ENCODE measurements at places on chromosomes 3 and 15.

DNA sequence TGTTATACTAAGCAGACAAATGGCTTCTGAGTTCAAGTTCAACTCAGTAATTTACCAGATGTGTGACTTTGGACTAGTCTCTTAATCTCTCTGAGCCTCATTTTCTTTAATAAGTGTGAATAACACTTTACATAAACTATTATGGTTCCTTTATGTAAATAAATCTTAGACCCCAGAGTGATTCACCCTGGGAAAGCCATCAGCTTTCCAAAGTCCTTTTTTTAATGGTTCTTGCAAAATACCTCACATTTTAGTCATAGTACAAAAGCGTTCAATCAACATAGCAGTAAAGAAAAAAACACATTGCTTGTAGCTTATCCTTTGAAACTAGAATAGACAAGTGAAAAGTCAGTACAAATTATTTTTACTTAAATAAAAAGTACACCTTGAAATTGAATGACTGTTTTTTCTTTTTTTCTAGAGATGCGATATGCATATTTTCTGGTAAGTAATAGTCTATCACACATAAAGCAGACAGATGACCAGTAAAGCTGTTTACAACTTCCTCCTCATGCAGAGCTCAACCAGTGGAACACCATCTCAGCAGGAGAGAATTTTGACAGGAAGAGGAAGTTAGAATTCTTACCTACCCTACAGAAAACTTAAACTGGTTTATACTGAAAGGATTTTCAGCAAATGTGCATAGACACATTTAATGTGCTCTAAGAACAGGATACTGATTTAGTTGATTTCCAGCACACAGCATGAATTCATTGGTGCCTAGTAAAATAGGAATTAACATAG, 123.0 kb upstream of the AGBL1 start:
- DNase-seq, result peak; percentile 16

GRCh38 chr15:62462721-62463120, 297.6 kb upstream of the C2CD4B start:
- DNase-seq, result peak; percentile 70

GRCh38 chr15:58381697-58382096, 50.1 kb upstream of the LIPC start:
- DNase-seq, result no peak

DNA sequence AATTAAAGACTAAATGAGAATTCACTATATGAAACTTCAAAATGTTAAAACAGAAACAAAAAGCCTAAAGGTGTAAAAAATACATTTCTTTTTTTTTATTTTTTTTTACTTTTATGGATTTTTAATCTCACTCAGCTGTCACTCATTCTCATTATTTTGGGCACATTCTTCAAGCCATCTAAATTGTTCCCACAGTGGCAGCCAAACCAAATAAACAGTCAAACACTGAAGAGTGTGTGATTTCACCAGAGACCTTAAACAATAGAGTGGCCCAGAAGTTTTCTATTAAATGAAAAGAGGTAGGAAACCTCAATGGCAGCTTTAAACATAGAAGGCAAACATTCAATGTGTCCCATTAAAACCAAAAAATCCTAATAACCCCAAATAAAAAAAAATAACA, 616.1 kb downstream of the OTOL1 start:
- DNase-seq, result no peak

DNA sequence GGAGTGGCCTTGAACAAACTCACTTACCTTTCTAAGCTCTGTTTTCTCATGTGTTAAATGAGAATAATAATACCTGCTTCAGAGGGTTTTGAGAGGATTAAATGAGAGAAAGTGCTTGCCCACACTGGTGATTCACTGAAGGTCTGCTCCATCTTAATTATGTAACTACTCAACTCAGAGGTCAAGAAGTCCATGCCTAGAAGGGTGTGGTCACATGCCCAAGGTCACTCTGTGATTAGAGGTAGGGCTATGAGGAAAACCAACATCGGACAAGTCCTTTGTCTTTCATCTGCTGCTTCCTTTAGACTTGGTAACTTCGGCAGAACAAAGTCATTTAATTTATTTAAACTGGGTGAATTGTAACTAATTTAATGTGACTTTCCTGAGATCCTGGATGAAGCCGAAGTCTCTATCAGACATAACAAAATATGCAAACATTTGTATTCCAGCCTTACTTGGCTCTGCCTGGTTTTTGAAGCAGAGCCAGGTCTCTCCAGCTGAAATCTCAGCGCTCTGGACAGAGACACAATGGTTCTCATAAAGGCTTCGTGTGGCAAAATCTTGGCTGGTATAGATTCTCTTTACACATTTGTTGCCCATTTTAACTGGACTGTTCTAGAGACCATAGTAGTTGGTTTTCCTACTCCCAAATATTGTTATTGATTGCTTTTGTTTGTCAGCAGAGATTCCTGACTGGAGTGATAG, 3.0 kb downstream of the CHRNA7 start:
- no peak for DNase-seq

GRCh38 chr15:88741671-88742070, 61.6 kb upstream of the ACAN start:
- DNase-seq, result no peak

GRCh38 chr3:174355505-174355904, 503.6 kb upstream of the NAALADL2 start:
- peak; percentile 40 for DNase-seq

DNA sequence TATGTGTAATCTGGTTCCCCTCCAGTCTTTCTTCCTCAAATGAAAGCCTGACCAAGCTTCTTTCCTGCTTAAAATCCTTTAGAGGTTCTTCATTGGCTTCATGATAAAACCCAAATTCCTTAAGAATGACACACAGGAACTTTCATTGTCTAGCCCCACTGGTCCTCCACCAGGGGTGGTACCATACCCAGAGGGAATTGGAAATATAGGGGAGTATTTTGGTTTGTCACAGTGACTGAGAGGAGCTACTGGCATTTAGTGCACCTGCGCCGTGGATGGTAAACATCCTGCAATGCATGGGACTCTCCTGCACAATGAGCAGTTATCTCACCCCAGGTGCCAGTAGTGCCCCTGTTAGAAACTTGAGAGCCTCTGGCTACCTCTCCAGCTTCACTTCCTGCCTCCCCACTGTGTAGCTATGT, 10.8 kb downstream of the ZWILCH start:
- DNase-seq, result peak; percentile 36

DNA sequence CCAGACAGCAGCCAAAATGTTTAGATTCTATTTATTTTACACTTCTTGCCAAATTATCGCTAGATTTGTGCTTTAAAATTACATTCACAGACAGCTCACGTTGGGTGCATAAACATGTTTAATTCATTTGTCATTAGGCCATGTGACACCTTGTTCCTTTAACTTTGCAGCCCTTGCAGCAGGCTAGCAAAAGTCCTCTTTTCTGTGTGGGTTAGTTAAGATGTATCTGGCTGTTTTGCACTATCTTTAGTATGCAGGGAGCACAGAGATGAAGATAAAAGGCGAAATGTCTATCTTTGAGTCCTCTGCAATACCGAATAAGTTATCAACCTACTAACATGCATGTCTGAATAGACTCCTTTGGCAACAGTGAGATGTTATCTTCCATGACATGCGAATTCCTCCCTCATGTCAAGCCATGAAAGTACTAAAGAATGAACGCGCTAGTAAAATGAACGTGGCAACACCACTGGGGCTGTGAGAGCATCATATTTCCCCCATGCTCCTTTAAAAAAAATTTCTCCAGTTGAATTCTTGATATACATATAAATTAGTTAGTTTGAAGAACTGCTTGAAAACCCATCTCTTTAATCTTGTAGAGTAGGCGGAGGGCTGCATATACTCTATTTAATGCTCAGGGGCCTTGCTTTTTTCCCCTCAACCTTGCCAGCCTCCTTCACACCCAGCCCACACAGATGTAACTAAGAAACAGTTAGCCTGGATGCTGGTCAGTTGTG, 620.4 kb upstream of the NR2F2 start:
- DNase-seq, result no peak
